ENCODE measurements at places on chromosomes 11 and 22.

- DNase-seq = no peak
Measured at GRCh38 chr11:117944554-117944953, 15.4 kb upstream of the TMPRSS13 start.

DNA sequence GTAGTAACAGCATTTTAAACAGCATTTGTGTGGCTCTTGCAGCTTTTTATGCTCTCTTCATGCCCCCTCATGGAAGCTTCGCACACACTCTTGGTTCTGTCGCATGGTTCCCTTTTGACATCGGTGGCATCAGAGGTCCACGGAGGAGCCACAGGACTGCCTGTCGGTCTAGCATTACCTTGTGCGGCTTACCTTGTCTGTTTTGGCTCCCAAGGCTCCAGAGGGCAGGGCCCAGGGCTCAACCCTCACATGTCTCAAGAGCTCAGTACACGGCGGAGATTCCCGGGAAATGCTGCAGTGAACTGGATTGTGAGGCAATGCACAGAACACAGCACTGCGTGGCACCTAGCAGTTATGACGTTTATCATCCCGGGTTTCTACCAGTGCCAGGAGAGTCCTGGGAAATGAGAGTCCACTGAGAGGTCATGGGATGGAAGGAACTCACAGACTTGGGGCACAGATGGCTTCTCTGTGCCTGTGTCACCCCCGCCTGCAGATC is 1015.8 kb downstream of the TBC1D22A start:
- DNase-seq = no peak

DNA sequence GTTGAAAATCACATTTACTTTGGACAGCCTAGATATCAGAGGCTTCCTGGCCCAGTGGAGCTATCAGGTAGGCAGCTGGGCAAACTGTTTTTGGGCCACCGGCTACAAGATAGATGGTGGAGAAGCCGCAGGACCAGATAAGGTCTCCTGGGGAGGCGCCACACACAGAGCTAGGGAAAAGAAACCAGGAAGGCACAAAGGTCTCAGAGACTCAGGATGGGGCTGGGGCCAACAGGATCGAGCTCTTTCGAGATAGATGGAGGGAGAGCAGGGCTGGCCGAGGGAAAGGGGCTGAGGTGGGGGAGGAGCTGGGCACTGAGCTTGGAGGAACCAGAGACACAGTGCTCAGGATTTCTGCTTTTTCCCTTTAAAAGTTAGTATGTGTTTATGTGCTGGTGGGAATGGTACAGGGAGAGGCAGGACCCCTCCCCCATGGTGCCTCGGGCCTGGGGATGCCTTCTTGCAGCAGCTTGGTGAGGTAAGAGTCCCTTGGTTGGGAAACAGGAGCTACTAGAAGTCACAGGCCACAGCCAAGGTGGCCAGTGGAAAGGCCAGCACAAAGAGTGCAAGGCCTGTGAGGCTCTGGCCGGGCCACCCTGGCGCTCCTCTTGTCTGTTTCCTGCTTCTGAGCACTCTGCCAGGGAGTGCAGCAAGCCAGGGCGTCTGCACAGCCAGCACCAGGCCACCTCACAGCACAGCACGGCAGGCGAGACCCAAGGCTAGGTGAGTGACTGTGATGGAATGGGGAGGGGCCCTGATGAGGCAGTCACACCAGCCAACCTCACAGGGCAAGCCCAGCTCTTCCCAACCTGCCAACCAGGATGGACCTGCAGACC is 11.5 kb upstream of the NAP1L4 start:
- no peak for DNase-seq

GRCh38 chr11:73070653-73071052 is 71.5 kb downstream of the FCHSD2 start:
- no peak for DNase-seq

DNA sequence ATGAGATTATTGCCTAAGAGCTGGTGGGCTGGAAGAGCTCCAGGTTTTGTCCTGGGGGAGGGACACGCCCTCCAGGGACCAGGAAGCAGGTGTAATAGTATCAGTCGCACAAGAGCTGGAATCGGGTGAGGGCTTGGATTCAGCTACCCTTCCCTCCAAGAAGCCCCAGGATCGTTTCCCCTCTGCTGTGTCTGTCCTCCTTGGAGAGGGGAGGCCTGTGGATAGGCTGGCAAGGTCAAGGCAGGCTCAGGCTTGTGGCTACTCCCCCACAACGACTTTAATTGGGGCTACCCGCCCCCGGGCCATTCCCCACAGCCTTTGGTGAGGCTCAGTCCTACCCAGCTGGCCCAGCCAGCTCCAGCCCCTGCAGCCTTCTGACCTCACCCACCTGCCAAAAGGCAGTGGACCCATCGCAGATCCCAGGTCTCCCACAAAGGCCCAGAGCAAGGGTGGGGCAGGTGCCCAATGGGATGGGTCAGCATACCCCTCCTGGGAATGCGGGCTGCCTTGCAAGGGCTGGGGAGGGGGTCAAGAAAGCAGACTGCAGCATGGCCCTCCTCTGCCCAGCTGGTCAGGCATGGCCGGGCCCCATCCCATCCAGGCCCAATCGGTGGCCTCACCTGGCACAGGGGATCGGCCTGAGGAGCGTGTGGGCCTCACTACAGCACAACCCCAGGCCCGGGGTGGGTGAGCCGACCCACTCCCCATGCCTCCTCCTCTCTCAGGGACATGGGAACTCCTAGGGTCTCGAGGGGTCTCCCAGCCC is 1.0 kb downstream of the CTSD start:
- no peak for DNase-seq

- no peak for DNase-seq
Measured at GRCh38 chr11:45739866-45740265, 65.1 kb upstream of the SLC35C1 start.

GRCh38 chr22:23029521-23030228 is 40.6 kb upstream of the GNAZ start:
- DNase-seq = no peak

GRCh38 chr11:67006029-67006884 is 16.7 kb upstream of the SYT12 start:
- no peak for DNase-seq

GRCh38 chr22:20799449-20799848 is 25.5 kb downstream of the SERPIND1 start:
- no peak for DNase-seq

DNA sequence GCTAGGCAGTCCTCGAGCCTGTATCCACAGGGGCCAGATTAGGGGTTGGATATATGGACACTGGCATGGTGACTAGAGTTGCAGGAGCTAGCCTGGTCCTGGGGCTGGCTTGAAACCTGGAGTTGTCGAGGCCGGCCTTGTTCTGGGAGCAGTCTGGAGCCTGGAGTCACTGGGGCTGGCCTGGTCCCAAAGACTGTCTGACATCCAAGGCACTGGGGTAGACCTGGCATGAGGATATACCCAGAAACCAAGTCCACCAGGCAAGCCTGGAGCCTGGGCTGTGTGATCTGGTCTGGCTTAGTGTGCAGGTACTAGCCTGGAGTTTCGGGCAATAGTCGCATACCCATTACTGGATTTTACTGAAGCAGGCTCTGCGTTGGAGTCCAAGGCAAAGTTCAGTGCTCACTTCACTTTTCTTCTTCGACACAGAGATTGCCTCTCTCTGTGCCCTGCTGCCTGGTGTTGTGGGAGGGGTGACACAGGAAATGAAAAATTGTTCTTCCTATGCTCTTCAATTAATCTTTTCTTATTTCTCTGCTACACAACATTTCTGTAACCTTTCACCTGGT is 4.3 kb upstream of the GLYATL1 start:
- DNase-seq = no peak

- no peak for DNase-seq
Measured at GRCh38 chr11:6237266-6237665, 1.6 kb upstream of the CNGA4 start.

DNA sequence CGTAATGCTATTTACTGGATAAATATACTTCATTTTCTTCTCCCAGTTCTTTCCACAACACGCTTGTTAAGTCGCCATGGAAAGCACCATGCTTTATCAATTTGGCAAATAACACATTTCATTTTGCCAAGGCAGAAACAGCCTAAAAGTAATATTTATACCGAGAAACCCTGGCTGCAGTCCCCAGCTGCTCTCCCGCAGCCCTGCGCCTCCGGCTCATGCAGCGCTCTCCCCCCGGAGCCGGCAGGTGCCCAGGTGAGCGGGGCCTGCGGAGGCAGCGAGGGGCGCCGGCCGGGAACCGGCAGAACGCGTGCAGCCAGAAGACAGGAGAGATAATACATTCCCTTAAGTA is 681 bp upstream of the ARHGEF12 start:
- DNase-seq = no peak

GRCh38 chr22:20232781-20233180 is 35.3 kb downstream of the RTN4R start:
- DNase-seq = no peak

GRCh38 chr22:27215871-27216270 is 558.5 kb downstream of the MIAT start:
- DNase-seq = no peak

GRCh38 chr11:114026355-114026754 is 33.2 kb upstream of the ZBTB16 start:
- no peak for DNase-seq

DNA sequence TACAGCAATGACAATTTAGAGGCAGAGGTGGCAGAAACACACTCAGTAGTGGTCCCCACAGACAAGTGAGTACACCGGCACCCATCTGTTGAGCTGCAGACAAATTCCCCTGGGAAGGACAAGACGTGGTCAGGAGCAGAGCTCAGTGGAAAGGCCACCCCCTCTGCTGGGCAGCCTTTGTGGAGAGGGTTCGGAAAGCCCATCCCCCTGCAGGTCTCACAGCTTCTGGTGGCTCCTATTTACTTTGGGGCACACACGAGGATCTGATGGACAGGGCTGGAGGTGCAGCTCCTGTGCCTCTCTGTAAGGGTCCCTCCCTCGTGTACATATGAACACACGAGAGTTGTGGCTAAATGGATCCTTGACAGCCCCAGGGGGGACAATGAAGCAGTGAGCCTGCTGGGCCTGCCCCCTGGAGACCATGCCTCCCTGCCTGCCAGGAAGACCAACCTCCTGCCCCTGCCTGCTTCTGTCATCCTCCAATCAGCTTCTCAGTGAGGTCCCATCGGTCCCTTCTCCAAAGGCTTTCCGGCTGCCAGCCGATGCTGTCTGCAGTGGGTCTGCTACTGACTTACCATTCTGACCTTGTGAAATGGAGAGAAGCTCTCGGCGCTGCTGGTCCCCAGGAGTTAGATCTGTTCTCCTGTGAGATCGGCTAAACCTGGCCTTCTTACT is 161.5 kb downstream of the CACNA1I start:
- DNase-seq = no peak

DNA sequence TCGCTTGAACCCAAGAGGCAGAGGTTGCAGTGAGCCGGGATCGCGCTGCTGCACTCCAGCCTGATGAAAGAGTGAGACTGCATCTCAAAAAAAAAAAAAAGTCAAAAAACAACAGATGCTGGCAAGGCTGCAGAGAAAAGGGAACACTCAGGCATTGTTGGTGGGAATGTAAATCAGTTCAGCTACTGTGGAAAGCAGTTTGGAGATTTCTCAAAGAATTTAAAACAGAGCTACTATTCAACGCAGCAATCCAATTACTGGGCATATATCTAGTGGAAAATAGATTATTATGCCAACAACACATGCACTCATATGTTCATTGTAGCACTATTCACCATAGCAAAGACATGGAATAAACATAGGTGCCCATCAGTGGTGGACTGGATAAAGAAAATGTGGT is 89.7 kb downstream of the EFCAB6 start:
- no peak for DNase-seq

DNA sequence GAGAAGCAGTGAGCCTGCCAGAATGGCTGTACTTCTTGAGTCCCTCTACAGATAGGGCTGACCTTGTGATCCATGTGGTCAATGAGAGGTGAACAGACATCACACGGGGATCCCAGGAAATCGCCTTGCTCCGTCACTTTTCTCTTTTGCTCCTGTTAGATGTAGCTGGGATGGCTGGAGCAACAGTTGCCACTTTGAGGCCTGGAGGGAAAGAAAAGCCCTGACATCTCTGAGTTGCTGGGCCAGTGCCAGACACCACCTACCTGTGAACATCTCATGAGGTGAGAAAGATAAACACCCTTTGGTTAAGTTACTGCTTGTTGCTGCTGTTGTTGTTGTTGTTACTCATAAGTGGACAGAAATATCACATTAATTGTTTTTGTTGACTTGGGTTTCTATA is 840.3 kb downstream of the TBC1D22A start:
- DNase-seq = no peak

DNA sequence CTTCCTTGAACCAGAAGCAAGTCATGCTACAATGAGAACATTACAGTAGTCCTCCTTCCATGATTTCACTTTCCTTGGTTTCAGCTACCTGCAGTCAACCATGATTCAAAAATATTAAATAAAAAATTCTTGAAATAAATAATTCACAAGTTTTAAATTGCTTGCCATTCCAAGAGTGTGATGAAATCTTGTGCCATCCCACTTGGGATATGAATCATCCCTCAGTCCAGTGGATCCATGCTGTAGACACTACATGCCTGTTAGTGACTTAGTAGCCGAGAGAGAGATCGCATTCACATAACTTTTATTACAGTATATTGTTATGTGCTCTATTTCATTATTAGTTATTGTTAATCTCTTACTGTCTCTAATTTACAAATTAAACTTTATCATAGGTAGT is 6.0 kb downstream of the HOATZ start:
- no peak for DNase-seq

DNA sequence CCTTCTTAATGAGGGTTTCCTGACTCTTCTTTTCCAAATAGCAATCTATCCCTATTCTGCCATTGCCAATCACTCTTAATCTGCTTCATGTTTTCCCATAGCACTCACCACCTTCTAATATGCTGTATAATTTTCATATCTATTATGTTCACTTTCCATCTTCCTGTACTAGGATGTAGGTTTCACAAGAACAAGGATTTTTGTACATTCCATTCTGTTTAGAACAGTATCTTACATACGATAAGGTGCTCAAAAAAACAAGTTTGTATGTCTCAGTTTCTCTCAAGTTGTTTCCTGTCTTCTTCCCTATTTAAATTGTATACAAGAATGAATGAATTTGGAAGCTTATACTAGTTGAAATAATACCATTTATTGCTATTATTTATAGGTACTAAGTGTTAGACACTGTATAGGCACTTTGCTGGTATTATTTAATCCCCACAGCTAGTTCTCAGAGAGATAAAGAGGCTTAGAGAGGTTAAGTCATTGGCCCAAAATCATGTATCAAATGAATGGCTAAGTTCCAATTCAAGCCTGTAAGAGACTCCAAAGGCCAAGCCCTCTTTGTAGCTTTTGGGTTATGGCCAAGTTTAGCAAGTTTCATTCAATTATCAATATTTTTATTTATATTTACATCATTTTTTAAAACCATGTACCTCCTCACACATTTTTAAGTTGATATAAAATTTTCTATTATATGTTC is 134.7 kb downstream of the PAX6 start:
- DNase-seq = no peak
